Anterior cingulate cortex (tissue), 58 donors: ENCODE measurements at places on chromosomes 1 and 21.

- DNase-seq, result no peak
Observed at GRCh38 chr1:164017239-164017638, 541.7 kb upstream of the PBX1 start.

DNA sequence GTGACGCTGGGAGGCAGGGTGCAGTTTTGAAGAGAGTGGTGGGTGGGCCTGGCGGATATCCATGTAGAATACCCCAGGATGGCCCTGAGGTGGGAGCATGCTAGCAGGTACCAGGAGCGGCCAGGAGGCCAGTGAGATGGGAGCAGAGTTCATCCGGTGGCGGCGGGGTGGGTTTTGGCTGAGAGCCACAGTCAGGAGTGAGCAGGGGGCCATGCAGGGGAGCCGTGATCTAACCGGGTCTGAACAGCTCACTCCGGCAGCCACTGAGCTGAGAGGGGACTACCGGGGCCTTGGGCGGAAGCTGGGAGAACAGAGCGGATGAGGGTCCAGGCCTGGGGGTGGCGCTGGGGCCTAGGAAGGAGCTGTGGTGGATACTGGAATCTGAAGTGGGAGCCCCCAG is 47.6 kb upstream of the LRP8 start:
- no peak for DNase-seq

DNA sequence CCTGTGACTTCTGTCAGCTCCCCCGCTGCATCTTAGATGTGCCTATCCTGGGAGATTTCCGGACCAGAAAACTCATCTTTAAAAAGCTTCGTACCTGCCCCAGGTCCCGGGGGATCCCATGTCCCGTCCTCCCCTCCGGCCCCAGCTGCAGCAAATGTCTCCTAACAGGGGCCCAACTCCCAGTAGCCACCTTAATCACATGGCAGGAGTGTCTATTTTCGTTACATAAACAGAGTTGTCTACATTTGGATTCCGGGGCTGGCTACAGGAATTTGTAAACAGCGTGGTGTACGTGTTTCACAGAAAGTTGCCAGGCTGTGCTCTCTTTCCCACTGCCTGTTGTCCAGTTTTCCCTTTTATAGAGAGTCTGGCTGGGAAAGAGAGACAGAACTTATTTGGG is 17.9 kb upstream of the KCNE2 start:
- DNase-seq, result no peak

DNA sequence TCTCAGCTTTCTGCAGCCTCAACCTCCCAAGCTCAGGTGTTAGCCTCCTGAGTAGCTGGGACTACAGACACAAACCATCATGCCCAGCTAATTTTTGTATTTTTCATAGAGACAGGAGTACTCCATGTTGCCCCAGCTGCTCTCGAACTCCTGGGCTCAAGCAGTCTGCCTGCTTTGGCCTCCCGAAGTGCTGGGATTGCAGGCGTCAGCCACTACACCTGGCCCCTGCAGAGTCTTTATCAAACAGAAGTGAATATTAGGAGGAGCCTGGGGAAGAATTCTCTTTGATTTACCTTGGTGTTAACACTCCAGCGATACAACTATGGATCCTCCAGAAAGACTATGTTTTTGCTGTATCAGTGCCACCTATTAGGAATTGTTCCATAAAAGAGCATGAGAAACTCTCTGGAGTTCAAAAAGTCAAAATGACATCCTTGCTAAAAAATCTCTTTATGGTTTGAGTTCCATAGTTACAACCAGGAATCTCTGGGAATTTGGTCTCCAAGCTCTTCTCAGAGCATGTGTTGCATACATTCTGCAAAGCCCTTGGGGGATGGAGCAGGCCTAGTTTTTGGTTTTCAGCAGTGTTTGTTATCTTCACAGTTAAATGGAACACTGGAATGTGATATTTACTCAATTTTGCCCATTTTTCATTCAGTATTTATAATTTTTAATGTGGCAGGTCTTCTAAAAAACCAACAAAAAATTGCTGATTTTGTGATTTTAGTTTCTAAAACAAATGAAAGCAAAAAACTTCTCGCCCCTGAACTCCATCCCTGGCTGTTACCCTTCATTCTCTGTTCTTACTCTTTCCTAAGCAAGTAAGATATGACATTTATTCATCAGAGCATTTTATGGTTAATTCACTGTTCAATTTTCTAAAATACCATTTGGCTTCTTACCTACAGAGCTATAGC is 77.3 kb downstream of the OLFML2B start:
- no peak for DNase-seq

GRCh38 chr1:52325786-52326185 is 40.2 kb downstream of the CC2D1B start:
- no peak for DNase-seq

- DNase-seq, result no peak
Observed at GRCh38 chr1:91603409-91603808, 102.8 kb downstream of the CDC7 start.

DNA sequence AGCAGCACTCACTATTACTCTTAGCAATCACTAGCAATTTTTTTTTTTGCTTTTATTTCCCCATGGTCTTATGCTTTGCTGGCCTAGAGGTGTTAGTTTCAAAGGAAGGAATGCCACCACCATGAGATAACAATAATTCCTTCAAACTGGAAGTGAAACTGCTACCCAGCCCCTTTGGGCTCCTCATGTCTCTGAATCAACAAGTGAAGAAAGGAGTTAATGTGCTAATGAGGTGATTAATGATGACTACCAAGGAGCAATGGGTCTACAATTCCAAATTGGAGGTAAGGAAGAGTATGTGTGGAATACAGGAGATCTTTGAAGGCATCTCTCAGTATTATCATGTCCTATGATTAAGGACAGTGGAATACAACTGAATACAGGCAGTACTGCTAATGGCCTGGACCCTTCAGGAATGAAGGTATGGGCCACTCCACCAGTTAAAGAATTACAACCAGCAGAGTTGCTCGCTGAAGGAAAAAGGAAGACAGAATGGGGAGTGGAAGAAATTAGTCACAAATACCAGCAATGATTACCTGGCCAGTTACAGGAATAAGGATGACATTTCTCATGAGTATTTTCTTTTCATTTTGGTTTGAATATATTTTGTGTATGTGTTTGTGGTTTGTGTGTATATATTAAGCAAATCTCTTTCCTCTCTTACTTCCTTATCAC is 652.9 kb downstream of the ADGRL2 start:
- DNase-seq, result no peak

DNA sequence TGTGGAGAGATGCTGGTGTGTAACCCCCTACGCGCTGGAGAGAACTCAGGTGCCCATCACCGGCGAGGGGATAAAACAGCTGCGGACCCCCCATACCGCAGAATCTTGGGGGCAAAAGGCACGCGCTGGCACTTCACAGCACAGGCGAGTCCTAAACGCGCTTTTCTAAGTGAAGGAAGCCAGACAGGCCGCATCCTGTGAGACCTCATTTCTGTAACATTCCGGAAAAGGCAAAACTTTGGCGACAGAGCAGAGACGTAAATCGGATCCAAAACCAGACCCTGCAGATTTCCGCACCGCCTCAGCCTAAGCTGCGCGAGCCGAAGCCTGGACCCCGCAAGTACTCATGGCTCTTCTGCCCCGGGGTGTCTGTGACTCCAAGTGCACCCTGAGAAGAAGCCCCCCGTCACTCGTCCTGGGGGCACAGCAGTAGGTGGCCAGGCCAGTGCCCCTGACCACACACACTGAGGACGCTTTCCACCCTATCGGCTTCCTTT is 60.9 kb downstream of the SLX9 start:
- DNase-seq, result no peak

- no peak for DNase-seq
Observed at GRCh38 chr1:85611856-85612255, 31.3 kb downstream of the CCN1 start.

- no peak for DNase-seq
Observed at GRCh38 chr1:225461533-225462428, 33.9 kb upstream of the LBR start.

GRCh38 chr1:107404756-107405155 is 263.9 kb downstream of the NTNG1 start:
- DNase-seq, result no peak

- no peak for DNase-seq
Observed at GRCh38 chr1:224266915-224267856, 62.8 kb downstream of the NVL start.

- peak; percentile 12 for DNase-seq
Observed at GRCh38 chr1:151494741-151495281, 16.4 kb upstream of the CGN start.

DNA sequence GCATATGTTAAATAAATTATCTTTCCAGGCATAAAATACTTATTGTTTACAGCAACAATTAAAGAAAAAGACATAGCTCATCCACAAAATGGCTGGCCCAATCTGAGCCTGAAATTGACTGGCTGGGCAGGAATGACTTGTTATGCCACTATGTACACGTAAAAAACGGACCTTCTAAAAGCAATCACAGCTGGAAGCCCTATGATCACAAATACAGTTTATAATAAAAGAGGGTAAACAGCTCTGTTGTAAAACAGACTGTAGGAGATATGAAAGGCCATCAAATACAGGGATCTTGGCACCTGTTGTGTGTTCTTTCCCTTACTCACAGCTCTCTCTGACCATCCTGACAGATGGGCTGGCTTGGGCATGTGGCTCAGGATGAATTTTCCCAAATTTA is 70.5 kb upstream of the DMRTA2 start:
- DNase-seq, result no peak

DNA sequence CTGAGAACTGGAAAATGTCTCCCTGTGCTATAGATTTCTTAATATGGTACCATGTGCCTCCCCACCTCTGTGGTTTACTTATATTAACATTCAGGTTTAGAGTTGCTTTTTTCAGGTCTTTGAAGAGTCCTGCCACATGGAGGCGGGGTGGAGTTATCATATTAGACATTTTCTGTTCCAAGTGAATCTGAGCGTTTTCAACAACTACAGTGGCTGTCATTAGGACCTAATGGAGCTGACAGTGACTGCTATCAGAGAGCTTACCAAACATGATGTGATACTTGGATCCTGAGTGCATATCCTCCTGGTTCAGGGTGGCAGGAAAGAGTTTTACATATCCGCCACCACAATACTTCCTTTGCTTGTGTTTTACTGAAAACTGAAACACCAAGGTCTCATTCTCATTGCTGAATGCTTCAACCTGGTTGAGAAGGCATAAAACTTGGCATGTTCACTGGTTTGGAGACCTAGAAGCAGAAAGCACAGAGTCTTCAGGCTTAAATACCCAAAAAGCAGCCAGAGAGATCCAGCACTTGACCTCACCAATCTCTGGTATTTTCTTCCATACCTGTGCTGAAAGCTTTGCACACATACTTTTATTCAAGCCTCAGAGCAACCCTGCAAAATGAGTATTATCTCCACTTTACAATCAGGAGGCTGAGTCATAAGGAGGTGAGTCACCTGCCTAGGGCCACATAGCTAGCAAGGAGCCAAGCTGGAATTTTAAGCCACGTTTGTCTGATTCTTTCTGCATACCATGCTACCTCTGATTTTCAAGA is 47.4 kb upstream of the OSBPL9 start:
- no peak for DNase-seq

DNA sequence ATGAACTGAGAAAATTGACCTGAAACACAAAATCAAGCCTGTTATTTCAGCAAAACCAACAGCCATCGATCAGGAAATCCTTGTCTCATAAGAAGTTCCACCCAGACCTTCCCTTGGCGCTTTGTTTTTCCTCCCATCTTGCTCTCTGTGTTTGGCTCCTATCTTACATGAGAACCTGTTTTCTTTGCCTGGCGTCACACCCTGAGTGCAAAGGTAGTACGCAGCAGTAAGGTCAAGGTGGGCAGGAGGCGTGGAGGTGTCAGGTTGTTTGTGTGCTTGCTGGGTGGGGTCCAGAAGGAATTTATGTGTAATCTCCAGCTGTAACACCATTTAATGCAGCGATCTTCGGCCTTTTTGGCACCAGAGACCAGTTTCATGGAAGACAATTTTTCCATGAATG is 50.5 kb downstream of the C1orf21 start:
- no peak for DNase-seq

DNA sequence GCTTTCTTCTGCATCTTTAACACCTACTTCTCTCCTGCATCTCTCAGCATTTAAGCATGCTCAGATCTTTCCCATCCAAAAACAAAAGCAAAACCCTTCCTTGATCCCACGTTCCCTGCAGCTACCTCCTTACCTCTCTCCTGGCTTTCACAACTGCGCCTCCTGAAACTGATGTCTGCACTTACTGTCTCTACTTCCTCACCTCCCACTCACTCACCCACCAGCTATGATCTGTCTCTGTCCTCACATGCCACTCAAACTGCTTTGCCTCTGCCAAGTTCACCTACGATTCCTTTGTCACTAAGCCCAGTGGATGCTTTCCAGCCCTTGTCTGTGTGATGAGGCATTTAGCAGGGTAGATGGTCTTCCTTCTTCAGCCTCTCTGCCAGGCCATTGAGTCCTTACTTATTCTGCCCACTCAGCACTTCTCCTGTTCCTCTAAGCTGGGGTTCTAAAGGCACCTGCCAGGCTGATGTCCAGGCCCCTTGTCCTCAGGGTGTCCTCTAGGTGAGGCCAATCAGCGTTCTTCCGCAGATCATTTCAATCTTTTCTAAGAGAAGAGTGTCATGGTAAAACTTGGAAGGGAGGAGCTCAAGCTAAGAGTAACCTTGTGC is 10.0 kb upstream of the GJB3 start:
- peak; percentile 35 for DNase-seq

- DNase-seq, result no peak
Observed at GRCh38 chr1:58814251-58815068, 30.6 kb upstream of the JUN start.

DNA sequence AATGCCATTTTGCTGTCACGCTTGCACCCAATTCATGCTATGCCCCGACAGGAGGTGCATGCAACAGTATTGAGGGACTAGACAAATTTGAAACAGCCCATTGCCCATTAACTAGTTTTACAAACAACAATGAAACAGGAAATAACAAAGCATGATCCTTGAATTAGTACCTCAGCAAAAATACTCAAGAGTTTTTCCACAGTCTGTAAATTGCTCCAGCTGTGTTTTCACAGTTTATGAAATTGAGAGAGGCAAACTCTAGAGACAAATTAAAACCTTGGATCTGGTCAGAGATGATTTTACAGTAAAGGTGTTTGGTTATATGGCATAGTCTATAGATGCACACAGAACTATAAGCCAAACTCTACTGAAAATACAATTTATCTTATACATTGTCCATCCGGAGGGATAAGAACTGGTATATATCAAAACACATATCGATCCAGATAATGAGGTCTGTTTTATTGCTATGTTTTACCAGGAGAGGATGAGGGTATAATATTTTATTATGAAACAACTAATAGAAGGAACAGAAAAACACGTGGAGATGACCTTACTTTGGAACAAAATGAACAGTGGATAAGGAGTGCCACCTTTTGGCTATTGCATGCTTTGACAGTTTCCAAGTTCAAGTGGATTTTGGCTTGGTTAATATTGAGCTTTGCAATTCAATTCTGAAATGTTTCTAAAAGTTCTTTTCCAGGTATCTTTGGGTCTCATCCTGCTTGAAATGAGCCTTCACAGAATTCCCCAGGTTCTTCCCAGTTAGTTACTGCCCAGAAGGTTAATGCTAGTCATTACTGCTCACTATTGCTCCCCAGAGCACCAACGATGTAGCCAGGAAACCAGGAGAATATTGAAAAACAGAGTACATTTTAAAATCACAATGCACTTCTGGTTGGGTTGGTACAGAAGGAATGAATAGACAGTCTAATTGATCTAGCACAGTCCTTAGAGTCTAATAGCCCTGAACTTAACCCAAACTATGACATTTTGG is 45.7 kb downstream of the ZC3H11B start:
- no peak for DNase-seq
